ENCODE measurements at places on chromosomes 13 and 19.

DNA sequence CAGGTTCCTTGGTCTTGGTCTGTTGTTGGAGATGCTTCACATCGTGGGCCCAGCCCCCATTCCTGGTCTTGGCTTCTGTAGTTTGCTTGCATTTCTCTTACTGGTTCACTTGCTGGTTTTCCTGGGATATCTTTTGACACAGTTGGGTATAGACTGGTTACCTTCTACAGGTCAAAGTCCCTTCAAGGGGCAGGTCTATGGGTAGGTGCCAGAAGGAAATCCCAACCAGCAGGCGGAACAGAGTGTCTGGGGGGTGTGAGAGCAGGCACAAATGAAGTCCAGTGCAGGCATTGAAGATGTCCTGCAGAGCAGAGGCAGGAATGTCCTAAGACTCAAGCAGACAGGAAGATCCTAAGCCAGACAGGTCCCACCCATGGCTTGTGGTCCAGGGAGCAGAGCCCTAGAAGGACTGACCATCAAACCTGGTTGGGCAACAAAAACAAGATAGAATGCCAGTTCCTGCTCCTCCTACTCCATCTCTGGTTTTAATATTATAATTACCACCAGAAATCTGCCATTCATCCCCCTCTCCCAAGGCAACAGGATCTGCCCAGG, 17.7 kb upstream of the WASF3 start:
- H3K27me3 ChIP-seq, result peaks cover 42% of the 10 kb centered on the region
- no peak overlapping the region for H3K4me3 ChIP-seq
- DNase-seq, result no peak
- H3K4me1 ChIP-seq, result peaks cover 4% of the 10 kb centered on the region
- H3K27ac ChIP-seq, result no peak overlapping the region
- H3K36me3 ChIP-seq, result no peaks in the 10 kb centered on the region

DNA sequence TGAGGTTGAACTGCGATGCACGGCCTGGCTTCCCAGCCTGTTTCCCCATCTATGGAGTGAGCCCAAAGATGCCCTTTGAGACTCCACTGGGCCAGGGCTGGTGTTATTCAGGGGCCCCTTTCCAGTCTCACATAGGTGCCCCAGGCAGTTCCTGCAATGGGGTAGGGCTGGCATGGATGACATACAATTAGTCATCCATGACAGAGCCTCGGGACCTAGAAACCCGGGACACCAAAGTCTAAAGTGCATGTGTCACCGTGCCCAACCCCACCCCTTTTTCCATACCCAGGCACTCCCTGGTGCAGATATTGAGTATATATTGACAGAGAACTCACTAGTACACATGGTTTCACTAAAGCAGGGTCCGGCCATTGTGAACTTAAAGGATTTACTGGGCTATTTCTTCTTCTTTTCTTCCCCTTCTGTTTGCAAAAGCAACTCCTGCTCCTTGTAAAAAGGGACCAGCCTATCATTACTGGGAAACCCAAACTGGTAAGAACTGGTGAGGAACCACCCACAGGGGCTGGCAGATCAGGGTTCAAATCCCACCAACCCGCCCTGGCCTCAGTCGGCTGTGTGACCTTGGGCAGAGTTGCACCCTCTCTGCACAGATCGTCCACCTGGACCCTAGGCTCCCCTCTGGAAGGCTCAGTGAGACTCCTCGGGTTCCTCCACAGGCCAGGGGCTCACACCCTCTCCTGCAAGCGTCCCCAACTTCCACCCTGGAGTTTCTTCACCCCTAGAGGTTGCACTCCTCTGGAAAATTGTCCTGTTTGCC, 2.7 kb downstream of the B3GNT3 start:
- peaks cover 54% of the 10 kb centered on the region for H3K27me3 ChIP-seq
- H3K27ac ChIP-seq, result peak overlapping the region; percentile 85
- no peaks in the 10 kb centered on the region for H3K36me3 ChIP-seq

GRCh38 chr19:55463583-55464031, 944 bp downstream of the C19orf85 start:
- H3K4me1 ChIP-seq, result peaks cover 24% of the 10 kb centered on the region
- no peak overlapping the region for H3K4me3 ChIP-seq
- no peaks in the 10 kb centered on the region for H3K36me3 ChIP-seq
- H3K27me3 ChIP-seq, result peaks cover 23% of the 10 kb centered on the region

DNA sequence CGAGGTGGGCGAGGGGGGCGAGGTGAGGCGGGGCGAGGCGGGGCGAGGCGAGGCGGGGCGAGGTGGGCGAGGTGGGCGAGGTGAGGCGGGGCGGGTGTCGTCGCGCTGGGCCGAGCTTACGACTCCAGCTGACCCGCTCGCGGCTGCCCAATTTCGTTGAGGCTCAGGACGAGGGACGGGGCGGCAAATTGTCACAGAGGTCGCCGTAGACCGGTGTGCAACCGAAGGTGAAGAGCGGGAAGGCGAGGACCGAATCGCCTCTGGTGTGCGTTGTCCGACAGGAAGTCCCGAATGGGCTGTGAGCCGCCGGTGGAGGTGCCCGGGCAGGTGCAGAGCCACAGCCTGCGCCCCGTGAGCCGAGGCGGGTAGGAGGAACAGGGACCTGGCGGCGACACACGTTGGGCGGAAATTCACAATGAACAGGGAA, at the start of gene LACC1:
TSS of gene LACC1 (plus strand) at position 150 of the 427 bp plus-strand sequence. CDS start 1,082 bp downstream, outside the sequence.
- peak within 1 kb of the TSS; percentile 94 for H3K4me3 ChIP-seq
- H3K4me1 ChIP-seq, result peaks cover 12% of the 10 kb centered on the region
- peak within 1 kb of the TSS; percentile 82 for H3K27ac ChIP-seq
- H3K36me3 ChIP-seq, result no peaks in the 10 kb centered on the region
- H3K27me3 ChIP-seq, result peaks cover 22% of the 10 kb centered on the region

DNA sequence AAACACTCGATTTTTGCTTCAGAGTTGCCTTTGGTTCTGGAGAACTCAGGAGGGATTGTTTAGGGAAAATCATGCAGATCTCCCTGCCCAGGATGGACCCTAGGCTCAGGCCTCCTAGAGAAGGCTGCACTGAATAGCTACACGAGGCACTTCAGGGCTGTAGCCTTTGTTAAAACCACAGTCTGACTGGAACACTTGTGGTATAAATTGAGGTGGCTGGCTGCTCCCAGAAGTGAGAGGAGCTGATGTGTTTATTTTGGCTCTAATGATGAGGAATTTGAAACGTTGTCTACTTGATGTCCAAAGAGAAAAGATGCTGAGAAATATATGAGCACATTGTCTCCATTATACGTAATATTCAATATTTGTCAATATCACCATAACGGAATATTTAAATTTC, 762.1 kb upstream of the ARGLU1 start:
- no peak for DNase-seq
- no peaks in the 10 kb centered on the region for H3K36me3 ChIP-seq
- no peaks in the 10 kb centered on the region for H3K27me3 ChIP-seq
- H3K27ac ChIP-seq, result no peak overlapping the region
- peaks cover 3% of the 10 kb centered on the region for H3K4me1 ChIP-seq

GRCh38 chr19:12847159-12848139, 9.1 kb downstream of the MAST1 start:
- peak overlapping the region; percentile 54 for H3K4me3 ChIP-seq
- peak; percentile 95 for DNase-seq
- peaks cover 21% of the 10 kb centered on the region for H3K27me3 ChIP-seq
- H3K4me1 ChIP-seq, result no peaks in the 10 kb centered on the region

GRCh38 chr13:32669030-32669646, 82.9 kb downstream of the PDS5B start:
- H3K27ac ChIP-seq, result no peak overlapping the region
- DNase-seq, result no peak
- H3K4me1 ChIP-seq, result peaks cover 5% of the 10 kb centered on the region
- H3K4me3 ChIP-seq, result no peak overlapping the region

DNA sequence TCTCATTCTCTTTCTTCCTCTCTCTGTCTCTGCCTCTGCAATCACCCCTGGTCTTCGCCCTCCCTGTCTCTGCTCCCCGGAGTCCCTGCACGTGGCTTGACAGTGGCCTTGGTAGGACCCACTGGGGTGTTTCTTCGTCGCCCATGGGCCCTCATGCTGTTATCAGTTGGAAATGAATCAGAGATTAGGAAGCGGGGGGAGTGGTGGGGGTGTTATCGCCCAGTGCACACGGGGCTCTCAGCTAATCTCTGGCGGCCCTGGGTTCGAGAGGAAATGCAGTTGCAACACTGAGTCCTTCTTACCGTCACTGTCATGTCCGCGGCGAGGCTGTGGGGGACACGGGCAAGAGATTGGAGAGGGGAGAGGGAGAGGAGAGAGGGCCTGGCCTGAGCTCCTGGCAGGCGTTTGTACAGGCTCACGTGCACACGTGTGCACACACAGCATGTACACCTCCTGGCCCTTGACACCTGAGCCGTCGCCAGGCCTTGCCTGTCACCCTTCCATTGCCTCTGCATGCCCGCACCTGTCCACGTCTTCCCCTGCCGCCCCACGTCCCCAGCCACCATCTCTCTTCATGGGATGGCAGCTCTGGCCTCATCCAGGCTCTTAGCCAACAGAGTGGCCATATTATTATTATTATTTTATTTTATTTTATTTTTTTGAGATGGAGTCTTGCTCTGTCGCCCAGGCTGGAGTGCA, 37.8 kb upstream of the SLC7A10 start:
- no peak overlapping the region for H3K27ac ChIP-seq
- DNase-seq, result no peak
- H3K4me1 ChIP-seq, result no peaks in the 10 kb centered on the region
- H3K27me3 ChIP-seq, result no peaks in the 10 kb centered on the region
- H3K36me3 ChIP-seq, result no peaks in the 10 kb centered on the region

GRCh38 chr19:36973021-36973843, 57.1 kb downstream of the ZNF568 start:
- peaks cover 3% of the 10 kb centered on the region for H3K36me3 ChIP-seq
- H3K27me3 ChIP-seq, result no peaks in the 10 kb centered on the region
- no peak overlapping the region for H3K27ac ChIP-seq

DNA sequence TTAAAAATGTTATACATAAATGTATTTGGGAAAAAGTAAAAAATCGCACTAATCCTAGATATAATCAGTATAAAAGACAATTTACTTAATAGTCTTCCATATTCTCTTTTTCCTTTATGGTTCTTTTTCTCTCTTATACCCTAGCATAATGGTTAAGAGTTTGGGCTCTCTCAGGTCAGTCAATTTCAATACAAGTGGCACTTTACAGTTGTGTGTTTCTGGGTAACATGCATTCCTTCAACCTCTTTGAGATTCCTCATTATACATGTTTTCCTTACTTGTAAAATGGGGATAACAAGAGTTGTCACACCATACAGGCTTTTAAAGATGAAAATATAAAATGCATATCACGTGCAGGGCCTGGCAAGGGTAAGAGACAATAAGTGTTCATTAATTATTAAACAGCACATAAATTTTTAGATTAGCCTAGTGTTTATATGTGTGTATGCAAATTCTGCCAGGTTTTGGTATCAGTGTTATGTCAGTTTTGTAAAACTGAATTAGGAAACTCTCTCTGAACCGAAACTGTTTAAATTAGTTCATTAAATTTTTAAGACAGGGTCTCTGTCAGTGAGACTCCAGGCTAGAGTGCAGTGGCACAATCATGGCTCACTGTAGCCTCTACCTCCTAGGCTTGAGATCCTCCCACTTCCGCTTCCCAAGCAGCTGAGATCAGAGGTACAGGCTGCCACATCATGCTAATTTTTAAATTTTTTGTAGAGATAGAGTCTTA, 49.8 kb downstream of the ELF1 start:
- H3K4me3 ChIP-seq, result no peak overlapping the region
- H3K4me1 ChIP-seq, result peaks cover 23% of the 10 kb centered on the region
- no peaks in the 10 kb centered on the region for H3K36me3 ChIP-seq
- peak overlapping the region; percentile 34 for H3K27ac ChIP-seq

- peaks cover 8% of the 10 kb centered on the region for H3K4me1 ChIP-seq
- DNase-seq, result no peak
- peaks cover 6% of the 10 kb centered on the region for H3K27me3 ChIP-seq
- H3K36me3 ChIP-seq, result no peaks in the 10 kb centered on the region
- H3K27ac ChIP-seq, result no peak overlapping the region
- no peak overlapping the region for H3K4me3 ChIP-seq
Measured at GRCh38 chr13:40375489-40376171, 290.8 kb downstream of the FOXO1 start.

All from type B pancreatic cell (in vitro differentiated cells).